Stimulated activated CD8-positive, alpha-beta memory T cell treated with anti-CD3 and anti-CD28 coated beads, Interleukin-4, amount 100 ng/mL, for 4 hours (primary cell): ENCODE measurements at places on chromosomes 5 and 9.

DNA sequence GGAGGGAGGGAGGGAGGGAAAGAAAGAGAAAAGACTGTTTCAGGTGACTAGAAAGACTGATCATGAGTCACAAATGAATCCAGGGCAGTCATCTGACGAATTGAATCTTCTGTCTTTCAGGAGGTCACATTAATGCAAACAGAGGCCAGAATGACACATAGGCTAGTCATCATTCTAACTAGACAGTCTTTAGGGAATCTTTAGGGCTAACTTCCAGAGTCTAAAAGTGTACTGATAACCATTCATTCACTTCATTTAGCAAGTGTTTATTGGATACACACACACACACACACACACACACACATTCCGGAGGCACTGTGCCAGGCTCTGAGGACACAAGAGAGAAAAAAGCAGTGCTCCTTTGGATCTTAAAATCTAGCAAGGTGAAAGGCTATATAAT, 156.7 kb downstream of the EBF1 start:
- DNase-seq, result no peak

- DNase-seq, result peak; percentile 2
Measured at GRCh38 chr5:154647114-154647760, 107.9 kb upstream of the LARP1 start.

GRCh38 chr9:36018891-36019720, 17.6 kb upstream of the RECK start:
- no peak for DNase-seq

DNA sequence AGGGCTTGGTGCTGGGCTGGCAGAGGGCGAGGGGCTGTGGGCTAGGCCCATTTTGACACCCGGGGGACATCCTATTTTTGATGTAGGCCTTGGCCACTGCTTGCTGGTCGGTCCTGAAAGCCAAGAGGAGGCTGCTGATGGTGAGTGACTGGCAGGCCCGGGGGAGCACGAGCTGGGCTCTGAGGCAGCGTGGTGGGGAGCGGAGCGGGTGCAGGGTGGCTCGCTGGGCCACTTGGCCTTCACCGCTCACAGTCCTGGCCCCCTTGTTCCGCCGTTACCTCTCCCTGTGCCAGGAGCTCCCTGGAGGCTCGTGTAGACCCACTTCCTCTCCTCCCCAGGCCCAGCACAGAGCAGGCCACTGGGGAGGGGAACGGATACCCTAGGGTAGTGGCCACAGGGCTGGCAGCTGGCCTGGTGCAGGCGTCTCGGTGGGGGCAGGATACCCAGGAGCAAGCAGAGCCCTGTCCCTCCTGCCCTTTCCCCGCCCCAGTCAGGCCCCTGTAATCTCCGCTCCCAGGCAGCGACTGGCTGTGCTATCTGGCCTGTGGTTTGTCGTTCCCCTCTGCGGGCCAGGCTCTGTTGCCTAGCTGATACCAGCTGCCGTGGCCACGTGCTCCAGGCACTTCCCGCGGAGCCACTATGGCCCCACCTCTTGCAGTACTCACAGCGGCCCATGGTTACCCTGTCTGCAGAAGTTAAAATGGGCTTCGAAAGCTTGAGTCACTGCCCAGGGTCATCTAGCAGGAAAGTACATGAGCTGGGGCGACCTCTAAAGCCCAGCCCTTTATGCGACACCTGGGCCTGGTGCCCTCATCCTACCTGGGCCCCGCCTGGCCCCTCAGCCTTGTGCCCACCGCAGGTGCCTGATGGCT, 11.7 kb upstream of the DOLPP1 start:
- DNase-seq, result peak; percentile 42

DNA sequence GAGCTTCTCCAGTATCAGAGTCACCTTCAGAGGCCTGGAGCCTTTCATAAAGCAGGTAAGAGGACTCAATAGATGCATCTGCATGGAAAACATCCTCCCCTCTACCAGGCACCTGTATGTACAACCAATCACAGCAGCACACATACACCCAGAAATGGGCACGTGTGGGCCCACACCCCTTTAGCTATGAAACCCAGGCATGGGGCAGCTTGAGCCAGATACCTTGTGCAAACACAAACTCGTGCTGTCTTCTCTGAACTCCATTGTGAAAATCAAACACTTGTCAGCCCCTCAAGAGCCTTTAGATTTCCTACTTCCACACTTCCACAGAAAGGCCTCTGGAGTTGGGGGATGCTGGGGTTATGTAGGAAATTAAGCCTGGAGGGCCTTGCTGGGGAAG, 1.1 kb upstream of the CSF2 start:
- DNase-seq, result no peak

GRCh38 chr9:100011062-100011681, 87.6 kb downstream of the ERP44 start:
- peak; percentile 7 for DNase-seq

- DNase-seq, result no peak
Measured at GRCh38 chr9:135907006-135907430, 328 bp downstream of the CAMSAP1 start.

DNA sequence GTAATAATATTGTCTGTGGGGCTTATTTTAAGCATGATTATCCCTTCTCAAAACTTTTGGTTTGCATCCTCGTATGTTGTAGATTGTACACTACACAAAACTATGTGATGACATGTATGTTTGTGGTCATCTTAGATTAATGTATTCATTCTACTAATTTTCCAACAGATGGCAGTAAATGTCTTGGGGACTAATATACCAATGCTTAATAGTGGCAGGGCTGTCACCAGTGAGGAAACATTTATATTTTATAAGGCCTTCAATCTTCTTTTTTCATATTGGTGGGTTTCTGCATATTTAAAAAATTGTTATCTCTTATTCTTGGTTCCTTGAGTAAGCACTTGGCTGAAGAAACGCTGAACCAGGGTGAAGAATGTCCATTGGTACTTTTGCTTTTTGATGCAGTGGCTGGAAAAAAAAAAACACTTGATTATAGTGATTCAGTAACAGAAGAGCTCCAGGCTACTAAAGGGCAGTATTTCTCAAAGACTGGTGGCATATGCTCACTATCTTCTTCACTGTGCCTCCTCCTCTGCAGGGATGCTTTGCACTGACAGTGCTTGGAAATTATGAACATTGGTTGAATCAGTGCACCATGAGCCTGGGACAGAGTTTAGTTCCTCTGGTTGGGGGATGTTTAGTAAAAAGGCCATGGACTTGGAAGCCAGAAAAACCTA, 530.3 kb downstream of the RASEF start:
- DNase-seq, result no peak

DNA sequence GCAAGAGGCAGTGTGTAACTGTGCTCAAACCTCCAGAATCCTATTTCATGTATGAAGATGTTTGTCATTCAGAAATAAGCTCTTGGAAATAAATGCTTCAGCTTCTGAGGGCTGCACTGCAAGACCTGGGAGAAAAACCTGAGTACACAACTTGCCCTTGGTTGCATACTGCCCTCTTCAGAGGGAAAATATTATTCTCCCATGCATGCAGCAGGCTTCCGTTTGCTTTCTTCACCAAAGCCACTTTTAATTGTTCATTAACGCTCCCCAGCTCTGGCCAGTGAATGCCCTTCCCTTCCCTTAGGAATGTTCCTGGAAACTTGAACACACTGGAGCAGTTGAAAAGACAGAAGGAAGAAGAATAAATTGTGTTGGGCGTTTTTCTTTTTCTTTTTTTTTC, 2.5 kb upstream of the WHRN start:
- no peak for DNase-seq

GRCh38 chr5:109199799-109200620, 209.8 kb downstream of the PJA2 start:
- DNase-seq, result no peak

DNA sequence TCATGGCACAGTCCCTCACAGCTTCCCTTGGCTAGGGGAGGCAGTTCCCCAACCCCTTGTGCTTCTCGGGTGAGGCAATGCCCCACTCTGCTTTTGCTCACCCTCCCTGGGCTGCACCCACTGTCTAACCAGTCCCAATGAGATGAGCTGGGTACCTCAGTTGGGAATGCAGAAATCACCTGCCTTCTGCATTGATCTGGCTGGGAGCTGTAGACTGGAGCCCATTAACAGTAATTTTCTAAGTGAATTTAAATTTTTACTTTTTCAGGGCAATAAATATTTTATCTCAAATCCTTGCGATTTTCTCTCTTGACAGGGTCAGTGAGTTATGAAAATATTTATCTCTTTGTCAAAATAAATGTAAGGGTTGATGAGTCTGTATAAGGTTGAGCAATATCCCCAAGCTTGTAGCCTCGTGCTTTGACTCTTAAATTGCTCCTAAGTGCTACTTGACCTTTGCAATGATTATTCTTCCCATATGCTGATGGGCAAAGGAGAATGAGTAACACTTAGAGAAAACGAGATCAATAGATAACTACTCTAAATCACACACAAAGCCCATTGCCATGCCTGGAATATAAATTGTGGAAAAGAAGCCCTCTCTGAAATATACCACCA, 82.1 kb upstream of the MOCS2 start:
- no peak for DNase-seq

GRCh38 chr5:72179028-72179815, 71.9 kb downstream of the MAP1B start:
- DNase-seq, result no peak

DNA sequence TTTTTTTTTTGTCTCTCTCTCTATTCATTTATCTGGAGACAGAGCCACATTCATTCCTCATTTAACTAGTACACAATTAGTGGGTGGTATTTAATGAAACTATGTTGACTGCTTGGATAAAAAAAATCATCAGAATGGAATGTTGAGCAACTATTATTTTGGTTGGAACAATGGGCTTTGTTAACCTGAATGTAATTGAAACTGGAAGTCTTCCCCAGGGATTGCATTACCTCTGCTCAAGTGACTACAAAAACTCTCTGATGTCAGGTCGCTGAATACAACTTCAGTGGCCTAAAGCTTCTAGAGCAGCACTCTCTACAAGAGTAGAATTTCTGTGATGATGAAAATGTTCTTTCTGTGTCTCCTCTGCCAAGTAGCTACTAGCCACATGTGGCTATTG, 295.8 kb downstream of the DEPDC1B start:
- DNase-seq, result no peak
